Stimulated activated CD4-positive, alpha-beta T cell treated with anti-CD3 and anti-CD28 coated beads, TNF-alpha, amount 100 ng/mL, for 24 hours (primary cell): ENCODE measurements at places on chromosomes 16 and 17.
A peak's percentile ranks its signal among the peaks of the same experiment; 100 is the strongest.

GRCh38 chr17:77427391-77427991 is 286.7 kb downstream of the SEC14L1 start:
- DNase-seq: no peak

DNA sequence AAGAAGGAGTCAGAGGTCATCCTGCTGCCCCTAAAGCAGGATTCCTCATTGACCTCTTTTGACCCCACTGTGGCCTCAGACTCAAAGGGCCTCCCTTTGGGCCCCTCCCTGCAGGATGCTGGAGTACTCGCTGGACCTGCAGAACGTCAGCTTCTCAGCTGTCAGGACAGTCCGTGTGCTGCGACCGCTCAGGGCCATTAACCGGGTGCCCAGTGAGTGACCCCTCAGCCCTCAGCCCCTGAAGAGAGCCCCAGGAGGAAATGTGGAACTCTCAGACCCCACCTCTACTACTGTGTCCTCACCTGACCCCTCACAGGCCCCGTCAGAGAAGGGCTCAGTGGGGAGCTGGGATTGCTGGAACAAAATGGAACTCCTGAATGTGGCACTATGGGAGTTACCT is 9.1 kb downstream of the CACNA1G start:
- DNase-seq: no peak

- no peak for DNase-seq
These were observed 762 bp downstream of the PYCARD start for GRCh38 chr16:31201582-31202413.

DNA sequence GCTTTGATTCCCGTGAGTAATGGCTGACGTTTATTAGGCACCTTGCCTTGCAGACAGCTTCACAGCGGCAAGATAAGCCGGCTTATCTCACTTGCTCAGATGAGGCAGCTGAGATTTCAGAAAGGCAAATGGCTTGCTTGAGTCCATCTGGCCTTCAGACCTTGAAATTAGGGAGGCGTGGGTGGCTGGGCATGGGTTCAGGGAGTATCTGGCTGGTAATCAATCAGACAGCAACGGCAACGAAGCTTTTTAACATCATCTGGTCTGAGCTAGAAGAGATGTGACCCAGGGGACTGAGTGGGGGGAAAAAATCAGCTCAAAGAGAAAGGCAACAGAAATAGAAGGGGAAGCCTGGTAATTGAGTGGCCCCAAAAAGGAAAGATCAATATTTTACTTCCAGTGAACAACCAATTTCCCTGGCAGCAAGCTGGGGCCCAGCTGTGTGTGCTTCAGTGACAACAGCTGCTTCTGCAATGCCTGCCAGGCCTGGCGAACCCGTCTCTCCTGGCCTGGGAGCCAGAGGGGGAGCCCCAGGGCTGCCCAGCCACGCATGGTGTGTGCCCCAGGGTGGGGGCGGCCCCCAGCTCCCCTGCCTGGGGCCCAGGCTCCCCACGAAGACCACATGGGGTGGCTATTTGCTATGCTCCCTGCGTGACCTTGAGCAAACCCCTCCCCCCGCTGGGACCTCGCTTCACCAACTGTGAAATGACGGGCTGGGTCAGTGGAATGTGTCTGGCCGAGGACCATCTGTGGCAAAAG is 34.0 kb downstream of the RAB11FIP4 start:
- DNase-seq: no peak

DNA sequence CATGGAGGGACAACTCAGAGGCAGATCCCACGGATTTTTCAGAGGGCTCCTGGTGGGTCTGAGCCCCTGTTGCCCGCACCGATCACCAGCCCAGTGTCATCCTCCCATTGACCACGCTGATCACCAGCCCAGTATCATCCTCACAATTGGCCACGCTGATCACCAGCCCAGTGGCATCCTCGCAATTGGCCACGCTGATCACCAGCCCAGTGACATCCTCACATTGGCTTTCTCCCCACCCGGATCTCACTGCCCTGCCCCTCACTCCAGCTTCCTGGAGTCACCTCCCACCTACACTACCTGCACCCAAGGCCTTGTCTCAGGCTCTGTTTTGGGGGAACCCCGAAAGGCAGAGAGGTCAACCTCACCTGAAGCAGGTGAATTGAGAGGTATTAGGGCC is 358.2 kb upstream of the TNRC6C start:
- DNase-seq: no peak

DNA sequence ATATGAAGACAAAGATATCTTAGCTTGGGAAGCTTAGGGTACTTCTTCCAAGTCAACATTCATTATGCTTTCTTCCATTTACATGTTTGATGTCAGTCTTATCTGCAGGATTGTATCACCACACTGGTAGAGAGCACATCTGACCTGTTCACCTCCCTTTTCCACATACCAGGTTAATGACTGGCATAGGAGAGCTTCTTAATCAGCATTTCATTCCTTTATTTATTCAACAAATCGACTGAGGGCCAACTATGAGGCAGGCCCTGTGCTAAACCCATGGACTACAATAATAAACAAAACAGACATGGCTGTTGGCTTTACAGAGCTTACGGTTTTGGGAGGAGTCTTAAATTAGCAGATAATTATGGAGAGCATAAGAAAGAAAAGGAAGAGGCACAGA is 378.1 kb upstream of the CDH11 start:
- DNase-seq: no peak

DNA sequence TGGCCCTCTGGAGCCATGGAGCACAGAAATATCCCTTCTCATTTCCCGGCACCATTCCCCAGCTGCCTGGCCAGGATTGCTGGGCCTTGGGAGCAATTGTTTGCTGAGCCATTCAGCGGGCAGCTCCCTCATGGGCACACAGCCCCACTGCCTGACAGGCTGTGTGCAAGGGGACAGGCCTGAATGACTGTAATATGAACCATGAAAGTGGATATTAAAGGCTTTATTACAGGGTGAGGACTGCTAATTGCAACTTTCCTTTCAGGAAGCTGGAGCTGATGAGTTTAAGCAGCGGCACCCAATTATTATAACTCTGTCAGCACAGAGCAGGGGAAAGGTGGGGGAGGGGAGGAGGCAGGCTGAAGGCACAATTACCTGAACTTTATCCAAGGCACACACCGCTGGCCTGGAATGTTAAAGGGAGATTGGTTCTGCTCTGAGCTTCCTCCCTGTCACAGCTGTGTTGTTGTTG is 159.8 kb upstream of the SDK2 start:
- DNase-seq: no peak

- no peak for DNase-seq
These were observed 702 bp downstream of the NUDT21 start for GRCh38 chr16:56450275-56450985.

DNA sequence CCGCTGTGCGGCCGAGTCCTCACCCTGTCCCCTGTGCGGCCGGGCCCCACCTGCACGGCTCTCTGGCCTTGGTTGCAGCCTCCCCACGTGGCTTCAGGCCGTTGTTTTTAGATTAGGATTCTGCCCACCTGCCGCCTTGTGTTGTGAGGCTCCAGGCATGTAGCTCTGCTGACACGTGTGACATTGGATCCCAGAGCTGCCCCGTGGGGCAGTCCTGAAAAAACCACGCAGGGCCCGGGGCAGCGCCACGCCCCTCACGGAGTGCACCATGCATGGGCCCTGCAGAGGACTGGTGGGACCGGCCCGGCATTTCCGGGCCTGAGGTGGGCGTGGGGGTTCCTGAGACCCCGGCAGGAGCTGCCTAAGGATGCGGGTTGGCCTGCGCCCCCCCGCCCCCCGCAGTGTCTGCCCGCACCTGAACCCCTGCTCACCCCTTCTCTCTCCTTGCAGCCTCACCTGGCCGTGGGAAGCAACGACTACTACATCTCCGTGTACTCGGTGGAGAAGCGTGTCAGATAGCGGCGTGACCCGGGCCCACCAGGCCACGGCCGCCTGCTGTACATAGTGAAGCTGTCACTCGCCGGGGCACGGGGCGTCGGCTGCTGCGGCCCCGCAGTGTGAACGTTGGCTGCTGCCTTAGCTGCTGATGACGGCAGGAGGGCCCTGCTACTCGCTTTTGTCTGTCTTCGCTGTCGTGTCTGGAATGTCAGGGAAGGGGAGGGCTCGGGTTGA is 27.7 kb upstream of the CHMP6 start:
- no peak for DNase-seq

GRCh38 chr16:57999971-58000705 is at the start of gene ZNF319:
ZNF319 (minus strand) TSS chr16:58000672; CDS start chr16:57998265, 2,407 bp downstream.
- no peak for DNase-seq

GRCh38 chr16:27651301-27651700 is 101.4 kb downstream of the KATNIP start:
- no peak for DNase-seq

- DNase-seq: no peak
These were observed 495 bp downstream of the PARN start for GRCh38 chr16:14629612-14629918.

DNA sequence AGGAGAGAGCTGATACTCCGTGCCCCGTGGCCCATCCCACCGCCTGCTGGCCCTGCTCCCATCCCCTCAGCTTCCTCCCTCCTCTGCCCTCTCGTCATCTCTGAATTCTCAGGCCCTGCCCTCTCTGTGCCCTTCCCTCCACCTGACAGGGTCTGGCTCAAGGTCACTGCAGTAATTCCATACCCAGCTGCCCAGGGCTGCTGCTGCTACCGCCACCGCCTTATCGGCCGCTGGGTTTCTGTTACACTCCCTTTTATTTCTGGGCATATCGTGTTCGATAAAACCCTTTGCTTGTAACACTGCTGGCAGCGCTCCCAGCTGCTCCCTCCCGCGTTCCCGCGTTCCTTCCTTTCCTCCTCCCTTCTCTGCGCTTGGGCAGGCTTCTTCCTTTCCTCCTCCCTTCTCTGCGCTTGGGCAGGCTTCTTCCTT is 1.2 kb downstream of the EPN3 start:
- no peak for DNase-seq

GRCh38 chr17:44102849-44103622 is 20.4 kb downstream of the HDAC5 start:
- no peak for DNase-seq

DNA sequence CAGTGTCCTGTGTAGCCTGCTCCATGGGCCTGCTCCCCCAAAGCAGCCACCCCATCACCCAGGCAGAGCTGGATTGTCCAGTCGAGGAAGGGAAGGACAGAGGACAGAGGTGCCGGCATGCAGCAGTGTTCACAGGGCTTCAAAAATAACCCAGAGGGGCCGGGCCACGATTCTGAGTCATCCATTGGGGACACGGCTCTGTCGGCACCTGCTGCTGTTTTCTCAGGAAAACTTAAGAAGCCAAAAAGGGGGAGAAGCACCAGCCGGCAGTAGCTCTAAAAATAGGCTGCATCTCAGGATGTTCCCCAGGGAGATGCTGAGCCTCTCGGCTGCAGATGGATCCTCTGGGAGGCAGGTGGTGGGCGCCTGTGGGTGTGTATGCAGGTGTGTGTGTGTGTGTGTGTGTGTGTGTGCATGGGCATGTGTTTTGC is 1.6 kb downstream of the CA7 start:
- DNase-seq: no peak

GRCh38 chr16:68289621-68290329 is 21.0 kb downstream of the SLC7A6OS start:
- DNase-seq: peak; percentile 64

DNA sequence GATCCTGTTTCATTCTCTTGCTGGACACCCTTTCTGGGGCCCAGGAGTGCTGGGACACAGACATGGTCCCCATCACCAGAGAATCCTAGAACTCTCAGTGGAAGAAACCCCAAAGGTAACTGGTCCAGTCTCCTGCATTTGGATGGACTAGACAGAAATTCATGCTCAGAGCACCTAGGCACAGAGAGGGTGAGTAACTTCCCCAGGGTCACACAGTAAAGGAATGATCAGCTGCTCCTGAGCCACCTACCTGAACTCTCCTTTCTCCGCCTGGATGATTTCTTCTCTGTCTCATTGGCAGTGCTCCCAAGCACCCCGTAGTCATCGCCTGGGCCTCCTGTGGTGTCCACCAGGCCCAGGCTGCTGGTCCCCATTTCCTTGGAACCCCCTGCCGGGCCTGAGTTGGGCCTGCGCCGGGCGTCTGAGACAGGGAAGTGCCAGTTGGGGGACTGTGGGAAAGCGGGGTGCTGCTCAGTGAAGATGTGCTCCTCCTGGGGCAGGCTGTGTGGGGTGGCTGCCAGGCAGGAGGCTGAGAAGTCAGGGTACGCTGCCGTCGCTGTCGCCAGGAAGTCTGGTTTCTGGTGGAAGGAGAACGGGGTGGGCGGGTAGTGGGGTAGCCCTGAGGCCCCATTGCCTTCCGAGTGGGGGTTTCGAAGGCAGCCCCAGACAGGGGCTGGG is 767 bp downstream of the MEOX1 start:
- DNase-seq: no peak

GRCh38 chr17:35900280-35900679 is 20.1 kb upstream of the CCL5 start:
- no peak for DNase-seq

GRCh38 chr17:44906763-44907728 is 7.8 kb upstream of the EFTUD2 start:
- DNase-seq: no peak

- DNase-seq: no peak
These were observed 29.0 kb downstream of the FCSK start for GRCh38 chr16:70483426-70483825.

GRCh38 chr16:47571049-47571448 is 109.9 kb downstream of the PHKB start:
- DNase-seq: no peak

DNA sequence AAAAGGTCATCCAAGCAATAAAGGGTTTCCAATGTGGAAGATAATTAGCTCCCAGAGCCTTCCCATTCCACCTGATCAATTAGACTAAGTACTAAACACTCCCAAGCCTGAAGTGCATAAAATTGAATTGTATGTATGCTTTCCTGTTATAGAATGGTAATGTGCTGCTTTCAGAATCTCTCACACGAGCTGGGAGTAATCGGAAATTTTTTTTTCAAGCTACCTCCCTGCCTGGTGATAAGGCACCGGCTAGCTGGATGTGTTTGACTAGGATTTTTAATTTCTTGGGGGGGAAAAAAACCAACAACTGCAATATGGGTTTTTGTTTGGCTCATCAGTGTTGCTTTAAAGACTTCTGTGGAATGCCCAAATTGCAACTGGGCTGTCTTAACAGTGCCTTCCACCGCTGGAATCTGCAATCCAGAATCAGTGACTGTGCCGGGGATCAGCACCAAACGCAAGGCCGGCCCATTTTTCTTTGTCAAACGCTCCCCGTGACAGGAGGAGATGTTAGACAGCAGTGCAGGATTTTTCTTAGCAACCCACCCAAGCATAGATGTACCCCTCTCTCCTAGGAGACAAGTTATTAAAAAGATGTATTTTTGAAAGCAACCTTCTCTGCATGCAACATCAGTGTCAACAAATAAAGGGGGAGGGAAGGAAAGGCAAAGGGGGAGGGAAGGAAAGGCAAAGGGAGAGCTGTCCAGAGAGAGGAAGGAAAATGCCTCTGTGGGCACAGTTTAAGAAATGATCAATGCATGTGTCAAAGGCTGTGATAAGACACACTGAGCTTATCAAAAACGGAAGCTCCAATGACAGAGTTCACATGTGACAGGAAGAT is 387.2 kb downstream of the NPIPA8 start:
- no peak for DNase-seq

GRCh38 chr16:15041271-15042004 is 14.4 kb downstream of the NTAN1 start:
- DNase-seq: no peak

- DNase-seq: no peak
These were observed 4.2 kb downstream of the CLCN7 start for GRCh38 chr16:1470481-1471251.

- DNase-seq: no peak
These were observed 781 bp downstream of the RSKR start for GRCh38 chr17:28612936-28613872.
